ENCODE measurements at places on chromosomes 13 and 19.

GRCh38 chr19:29520390-29520789, 5.4 kb upstream of the VSTM2B start:
- ATAC-seq = no peak

DNA sequence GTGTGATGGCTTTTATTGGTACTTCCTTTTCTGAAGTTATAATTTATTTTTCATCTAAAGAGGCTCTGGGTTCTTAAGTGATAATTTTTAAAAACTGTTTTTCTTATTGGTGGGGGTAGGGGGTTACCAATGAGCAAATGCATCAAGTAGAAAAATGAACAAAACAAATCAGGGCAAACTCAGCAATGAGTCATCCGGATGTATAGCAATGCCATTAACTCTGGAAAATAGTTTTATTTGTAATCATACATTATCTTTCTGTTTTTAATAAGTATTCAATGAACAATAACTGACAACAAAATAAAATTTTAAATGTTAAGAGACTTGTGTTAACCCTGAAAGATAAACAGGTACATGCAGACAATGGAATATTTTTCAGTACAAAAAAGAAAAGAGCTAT, 67.6 kb downstream of the UFM1 start:
- ATAC-seq = no peak

DNA sequence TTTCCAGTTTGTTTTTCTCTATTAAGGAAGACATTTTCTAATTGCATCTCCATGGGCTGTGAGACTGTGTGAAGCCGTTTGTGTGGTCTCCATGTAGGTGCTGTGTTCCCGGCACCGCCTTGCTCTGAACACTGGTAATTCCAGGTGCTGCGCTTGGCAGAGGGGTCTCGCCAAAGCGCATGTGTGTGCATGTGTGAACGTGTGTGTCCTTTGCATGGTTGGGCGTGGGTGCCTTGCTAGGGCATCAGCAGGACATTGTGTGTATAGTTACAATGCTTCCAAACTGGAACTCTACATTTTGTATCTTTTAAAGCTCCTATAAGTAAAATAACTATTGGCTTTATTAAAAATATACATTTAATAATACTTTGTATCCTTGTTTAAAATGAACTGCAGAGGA, 9.8 kb upstream of the GPI start:
- ATAC-seq = no peak

GRCh38 chr19:35986111-35986510, 8.9 kb upstream of the SDHAF1 start:
- ATAC-seq = no peak

- ATAC-seq = no peak
Measured at GRCh38 chr13:76677043-76677442, 209.2 kb downstream of the KCTD12 start.

DNA sequence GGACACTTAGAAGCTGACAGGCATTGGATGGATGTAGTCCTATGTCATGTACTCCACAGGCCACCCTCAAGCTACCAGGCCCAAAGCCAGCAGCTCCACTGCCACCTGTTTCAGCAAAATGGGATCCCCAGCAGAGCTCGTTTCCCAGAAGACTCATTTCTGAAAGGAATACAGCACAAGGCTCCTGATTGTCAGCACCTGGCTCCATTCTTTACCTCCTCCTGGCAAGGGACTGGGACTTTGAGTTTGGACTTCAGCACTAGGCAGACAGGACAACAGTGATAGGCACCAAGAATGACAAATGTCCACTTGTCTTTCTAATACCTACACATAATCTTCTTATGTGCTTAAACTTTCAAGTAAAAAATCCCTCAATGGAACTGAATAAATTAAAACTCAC, 150.4 kb upstream of the RXFP2 start:
- no peak for ATAC-seq

GRCh38 chr13:95030821-95031343, 270.4 kb downstream of the ABCC4 start:
- ATAC-seq = no peak

DNA sequence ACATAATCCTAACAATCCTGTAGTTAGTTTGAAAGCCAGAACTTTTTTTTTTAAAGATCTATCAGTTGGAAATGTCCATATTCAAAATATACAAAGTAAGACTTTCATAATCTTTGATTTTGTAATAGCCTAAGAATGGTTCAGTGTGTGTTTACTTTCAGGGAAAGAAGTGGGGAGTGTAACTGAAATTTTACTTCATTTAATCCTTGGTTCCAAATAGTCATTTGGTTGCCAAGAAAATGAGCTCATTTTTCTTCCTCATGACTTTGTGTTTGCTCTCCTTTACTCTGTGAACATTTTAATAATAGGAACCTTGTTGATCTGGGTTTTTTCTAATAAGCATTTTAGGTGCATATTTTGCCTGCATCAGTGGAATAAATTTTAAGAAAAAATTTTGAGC, 278.8 kb downstream of the SLITRK6 start:
- no peak for ATAC-seq

GRCh38 chr13:49216334-49216733, 3.8 kb upstream of the MLNR start:
- no peak for ATAC-seq

DNA sequence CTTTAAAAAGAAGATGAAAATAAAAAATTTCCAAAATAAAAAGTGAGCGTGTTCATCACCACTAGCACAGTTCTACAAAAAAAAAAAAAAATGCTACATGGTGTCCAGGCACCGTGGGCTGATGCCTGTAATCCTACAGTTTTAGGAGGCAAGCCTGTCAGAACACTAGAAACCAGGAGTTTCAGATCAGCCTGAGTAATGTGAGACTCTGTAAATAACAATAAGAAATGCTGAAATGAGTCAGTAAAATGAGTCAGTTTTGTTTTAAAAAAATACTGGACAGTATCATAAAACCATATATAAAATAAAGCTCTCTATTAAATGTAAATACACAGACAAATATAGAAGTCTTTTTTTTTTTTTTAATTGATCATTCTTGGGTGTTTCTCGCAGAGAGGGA, 30.0 kb downstream of the ZNF91 start:
- ATAC-seq = no peak

DNA sequence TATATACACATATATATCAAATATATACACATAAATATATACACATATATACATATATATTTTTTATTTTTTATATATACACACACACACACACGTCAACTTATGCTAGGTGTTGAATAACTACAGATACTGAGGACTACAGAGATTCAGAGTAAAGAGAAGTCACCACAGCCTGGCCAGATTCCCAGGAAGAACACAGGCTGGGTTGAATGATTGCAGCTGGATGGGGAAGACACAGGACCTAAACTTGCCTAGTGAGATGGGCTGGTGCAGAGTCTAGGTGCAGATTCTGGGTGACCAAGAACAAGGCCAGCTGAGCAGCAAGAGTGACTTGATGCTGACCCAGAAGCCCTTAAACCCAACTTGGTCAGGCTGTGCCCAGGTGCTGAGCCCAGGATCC, 241.3 kb downstream of the KCTD12 start:
- no peak for ATAC-seq

DNA sequence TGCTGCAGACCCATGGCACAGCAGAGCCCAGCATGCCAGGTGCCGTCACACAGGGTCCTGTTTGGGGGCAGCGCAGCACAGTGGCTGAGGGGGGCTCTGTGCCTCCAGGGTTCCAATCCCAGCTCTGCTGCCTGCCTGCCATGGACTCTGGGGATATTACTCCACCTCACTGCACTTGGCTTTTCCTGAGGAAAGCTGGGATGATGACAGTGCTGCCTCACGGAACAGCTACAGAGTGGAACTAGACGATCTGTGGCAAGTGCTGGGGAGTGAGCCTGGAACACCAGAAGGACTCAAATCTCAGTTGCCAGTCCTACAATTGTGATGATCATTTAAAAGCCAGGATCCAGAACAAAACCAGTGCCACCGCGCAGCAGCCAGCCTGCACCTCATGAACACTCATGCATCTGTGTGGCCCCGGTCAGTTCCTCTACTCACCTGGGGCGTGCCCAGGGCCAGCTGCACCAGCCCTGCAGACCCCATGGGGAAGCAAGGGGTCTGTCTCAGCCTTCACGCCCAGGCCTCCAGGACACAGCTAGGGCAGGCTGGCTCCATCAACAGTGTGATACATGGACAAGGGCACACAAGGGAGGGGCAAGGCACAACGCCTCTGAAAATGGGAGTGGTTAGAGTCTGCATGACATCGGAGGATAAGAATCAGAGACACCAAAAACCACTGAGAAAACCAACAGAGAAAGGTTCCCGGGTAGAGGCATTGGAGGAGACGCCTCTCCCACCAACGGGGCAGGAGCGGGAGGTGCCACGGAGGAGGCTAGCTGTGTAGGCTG, 55.2 kb downstream of the ATP7B start:
- no peak for ATAC-seq

DNA sequence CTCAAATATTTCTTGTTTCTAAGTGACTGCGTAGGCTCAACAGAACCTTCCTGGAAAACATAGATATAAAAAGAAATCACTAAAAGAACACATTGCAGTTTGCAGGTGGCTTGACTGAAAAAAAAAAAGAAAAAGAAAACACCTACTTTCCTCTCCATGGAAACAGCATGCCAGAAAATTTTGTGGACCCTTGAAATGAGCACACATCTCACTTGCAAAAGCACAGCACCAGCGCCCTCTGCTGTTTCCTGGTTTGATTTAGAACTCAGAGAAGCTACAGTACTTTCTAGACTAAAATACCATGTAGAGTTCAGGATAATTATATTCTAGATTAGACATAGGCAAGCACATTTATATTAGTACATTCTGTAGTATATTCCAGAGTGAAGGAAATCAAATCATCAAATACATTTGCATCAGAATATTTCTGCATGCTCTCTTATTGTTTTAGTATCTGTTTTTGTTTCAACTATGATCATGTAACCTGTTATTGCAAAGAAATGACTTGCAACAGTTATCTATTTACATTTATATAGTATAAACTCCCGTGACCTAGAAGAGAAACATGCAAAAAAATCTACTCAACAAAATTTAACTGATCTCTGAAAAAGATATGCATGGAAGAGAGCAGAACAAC, 22.3 kb upstream of the XPO4 start:
- ATAC-seq = no peak

DNA sequence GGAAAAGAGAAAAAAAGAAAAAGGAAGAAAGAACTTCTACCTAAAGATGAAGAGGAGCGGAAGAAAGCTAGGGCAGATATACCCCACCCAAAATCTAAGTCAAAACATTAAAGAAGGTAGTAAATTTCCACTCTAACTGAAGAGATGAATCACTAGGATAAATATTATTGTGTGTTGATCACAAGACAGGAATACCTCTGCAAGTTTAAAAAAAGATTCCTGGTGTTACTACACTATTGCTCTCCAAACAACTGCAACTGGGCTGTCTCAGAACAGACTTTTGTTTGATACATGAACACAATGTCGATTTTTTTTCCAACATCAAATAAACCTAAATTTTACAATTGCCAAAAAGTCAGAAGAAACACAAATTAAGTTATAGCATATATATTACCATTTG, 6.8 kb downstream of the HSPH1 start:
- ATAC-seq = no peak

DNA sequence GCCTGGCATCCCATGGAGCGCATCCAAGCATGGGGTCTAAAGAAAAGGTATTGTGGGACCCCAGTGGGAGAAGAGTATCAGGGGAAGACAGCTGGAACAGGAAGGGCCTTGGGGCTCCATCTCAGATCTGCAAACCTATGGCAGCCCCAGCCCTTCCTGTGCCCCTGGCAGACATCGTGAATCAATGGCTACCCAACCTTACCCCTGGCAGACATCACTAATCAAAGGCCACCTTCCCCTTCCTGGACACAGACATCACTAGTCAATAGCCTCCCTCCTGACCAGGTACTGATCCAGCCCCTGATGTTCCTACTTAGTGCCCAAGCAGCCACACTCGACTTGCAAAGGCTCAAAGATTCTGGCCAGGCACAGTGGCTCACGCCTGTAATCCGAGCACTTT, 15.8 kb downstream of the F2RL3 start:
- ATAC-seq = no peak

GRCh38 chr19:1450735-1451731, 1.1 kb downstream of the APC2 start:
- no peak for ATAC-seq

DNA sequence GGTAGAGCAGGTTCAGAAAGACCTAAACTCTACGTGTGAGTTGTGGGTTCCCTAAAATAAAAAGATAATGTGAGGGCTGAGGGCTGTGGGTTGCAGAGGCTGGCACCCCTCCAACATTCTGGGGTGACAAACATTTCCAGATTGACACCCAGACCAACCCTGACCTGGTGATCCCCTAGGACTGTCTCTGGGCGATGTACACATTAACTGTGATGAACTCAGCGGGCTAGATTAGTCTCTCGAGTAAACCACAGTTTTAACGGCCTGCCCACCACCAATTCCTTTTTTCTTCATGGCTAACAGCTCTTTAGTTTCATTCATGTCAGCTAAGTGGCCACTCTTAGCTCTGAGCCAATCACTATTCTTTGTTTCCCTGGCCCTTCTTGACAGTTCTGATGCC, 24.8 kb downstream of the SIAH3 start:
- ATAC-seq = no peak

DNA sequence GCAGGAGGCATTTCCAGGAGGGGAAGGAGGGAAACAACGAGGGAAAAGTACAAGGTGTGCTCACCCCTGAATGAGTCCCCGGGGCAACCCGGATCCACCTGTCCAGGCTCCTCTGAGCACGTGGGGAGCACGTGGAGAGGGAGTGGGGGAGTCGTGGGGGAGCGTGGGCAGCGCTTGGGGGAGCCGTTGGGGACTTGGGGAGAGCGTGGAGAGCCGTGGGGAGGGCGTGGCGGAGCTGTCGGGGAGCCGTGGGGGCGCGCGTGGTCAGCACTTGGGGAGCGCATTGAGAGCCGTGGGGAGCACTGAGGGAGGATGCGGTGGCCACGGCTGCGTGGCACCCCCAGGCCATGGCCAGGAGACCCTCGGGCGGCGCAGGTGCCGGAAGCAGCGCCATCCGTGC, 52.8 kb downstream of the IRS2 start:
- ATAC-seq = no peak

GRCh38 chr13:39855236-39855635, 199.8 kb downstream of the COG6 start:
- ATAC-seq = no peak

DNA sequence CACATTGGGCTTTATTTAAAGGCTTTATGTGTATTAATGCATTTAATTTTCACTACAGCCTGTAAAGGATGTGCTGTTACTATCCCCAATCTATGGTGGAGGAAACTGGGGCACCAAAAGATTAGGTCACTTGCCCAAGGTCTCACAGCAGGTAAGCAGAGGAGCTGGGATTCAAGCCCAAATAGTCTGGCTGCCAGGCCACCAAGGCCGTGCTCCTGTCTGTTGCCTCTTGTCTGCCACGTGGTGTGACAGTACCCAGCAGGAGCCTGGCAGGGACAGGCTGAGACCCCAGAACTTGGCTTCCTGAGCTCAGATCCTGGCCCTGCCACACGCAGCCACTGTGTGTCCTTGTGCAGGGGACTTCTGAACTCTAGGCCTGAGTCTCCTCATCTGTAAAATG, 4.5 kb downstream of the NTN5 start:
- no peak for ATAC-seq

- no peak for ATAC-seq
Measured at GRCh38 chr19:13505164-13505695, 1.0 kb downstream of the CACNA1A start.

Data from stimulated activated memory B cell treated with anti-CD40 and anti-IgM and Interleukin-4, amounts not matched to agents 10 μg/mL and 1 μg/mL and 100 μg/mL, for 72 hours (primary cell).